ENCODE measurements at places on chromosomes 16 and 17.

DNA sequence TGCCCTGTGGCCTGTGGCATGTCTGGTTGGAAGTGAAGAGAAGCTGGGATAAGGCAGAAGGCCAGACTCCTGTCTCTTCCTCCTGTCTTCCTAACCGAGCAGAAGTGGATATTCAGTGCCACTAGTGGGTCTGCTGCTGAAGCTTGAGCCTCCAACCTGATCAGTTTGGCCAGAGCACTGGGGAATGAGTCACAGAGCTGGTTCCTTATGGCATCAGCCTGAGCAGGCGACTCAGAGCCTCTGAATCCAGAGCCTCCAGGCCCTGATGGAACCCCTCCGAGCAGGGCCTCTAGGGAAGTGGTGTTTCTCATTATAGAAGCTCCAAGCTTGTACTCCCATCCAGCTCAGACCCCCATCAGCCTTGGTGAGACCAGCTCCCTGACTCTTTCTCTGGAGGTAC, 2.0 kb downstream of the WSCD1 start:
- DNase-seq: no peak

- DNase-seq: no peak
These were observed 6.2 kb downstream of the SLC46A1 start for GRCh38 chr17:28399808-28400207.

DNA sequence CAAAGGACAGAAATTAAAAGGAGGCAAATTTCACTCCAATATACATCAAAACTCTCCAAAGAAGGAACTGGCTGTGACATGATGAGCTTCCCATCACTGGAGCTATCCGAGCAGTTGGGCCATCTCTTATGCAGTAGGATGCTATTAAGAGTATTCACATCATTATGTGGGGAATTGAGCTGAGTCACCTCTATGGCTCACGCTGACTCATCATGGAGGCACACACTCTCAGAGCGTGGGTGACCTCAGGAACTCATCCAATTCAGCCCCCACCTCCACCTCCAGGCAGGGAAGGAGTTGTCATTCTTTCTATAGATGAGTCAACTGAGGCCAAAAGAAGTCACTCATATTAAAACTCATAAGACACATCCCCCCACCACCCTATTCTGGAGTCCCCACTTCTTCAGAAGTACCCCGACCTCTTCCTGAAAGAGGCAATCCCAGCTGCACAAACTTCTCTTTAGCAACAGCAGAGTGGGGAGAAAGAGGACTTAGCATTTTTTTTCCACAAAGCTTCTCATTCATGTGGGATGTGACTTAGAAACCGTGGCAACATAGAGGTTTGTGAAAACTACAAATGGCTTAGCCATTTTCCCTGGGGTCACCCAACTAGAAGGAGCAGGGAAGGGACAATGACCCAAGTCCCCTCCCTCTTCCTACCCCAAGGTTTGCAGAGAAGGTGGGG, 32.5 kb downstream of the ABCC12 start:
- peak; percentile 6 for DNase-seq

GRCh38 chr16:3235856-3236669, 1.1 kb upstream of the ZNF200 start:
- DNase-seq: peak; percentile 40

GRCh38 chr17:55319933-55320593, 55.3 kb downstream of the HLF start:
- DNase-seq: no peak

Data from activated CD4-positive, alpha-beta T cell treated with anti-CD3 and anti-CD28 coated beads, Interleukin-2, amount 10 ng/mL, durations not matched to agents 7 days and 5 days (primary cell).